ENCODE measurements at places on chromosomes 1 and 21.

GRCh38 chr21:19228226-19228625 is 824.6 kb upstream of the TMPRSS15 start:
- DNase-seq = no peak

DNA sequence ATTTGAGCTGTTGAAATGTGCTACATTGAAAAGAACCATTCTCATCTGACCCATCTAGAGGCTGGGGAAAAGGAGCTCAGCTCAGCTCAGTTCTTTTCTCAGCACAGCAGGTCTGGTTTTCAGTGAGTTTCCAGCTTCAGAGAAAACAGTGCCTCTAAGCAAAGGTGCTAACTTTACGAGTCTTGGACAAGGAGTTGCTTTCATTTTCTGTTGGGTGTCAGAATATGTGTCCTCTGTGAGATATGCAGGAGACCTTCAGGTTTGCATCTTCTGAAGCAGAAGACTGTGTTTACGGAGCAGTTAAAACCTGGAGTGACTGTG is 321.3 kb upstream of the USP24 start:
- no peak for DNase-seq

DNA sequence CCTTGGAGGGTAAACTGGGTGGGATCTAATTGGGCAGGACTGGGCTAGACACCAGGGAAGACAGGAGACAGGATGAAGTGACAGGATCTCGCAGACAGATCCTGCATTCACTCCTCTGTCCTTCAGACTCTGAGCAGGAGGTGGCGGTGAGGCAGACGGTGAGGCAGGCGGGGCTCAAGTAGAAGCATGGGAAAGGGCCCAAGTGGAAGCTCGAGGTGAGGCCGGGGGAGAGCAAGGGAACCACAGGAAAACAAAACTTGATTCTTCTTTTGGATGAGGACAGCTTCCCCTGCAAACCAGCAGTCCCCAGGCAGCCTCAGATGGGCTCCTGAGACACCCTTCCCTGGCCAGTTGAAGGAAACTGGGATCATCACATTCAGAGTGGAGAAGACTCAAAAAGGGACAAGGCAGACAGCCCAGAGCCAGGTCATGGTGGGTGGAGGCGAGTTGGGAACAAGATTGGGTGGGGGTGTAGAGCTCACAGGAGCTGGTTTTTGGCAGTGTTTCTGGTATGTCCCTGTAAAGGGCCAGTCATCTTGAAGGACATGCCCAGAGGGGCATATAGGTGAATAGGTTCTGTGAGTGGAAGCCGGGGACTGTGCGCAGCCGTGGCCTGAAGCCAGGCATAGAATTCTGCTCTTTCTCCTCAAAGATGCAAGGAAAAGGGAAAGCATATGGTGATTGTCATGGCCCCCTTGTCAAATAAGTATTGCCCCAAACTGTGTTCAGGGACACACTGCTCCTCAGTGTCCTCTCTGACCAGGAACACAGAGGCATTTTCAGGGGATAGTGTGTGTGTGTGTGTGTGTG is 18.0 kb downstream of the INKA2 start:
- DNase-seq = no peak

- no peak for DNase-seq
Observed at GRCh38 chr1:217712925-217713597, 81.9 kb downstream of the SPATA17 start.

DNA sequence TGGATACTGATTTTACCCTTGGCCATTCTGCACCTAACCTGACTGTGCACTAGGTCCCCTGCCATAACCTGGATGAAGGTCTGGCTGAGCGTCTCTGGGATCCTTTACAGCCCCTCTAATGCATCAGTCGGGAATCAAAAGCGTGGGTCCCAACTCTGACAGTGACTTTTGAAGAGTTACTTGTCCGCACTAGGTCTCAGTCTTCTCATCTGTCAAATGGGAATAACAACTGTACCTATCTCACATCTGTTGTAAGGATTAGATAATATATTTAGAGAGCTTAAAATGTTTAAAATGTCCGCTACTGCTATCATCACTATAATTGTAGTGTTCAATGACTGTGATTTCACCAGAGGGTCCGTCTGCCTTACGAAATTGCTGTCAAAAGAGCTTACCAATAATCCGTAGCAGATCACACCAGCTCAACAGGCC is 746 bp downstream of the TADA1 start:
- DNase-seq = no peak

GRCh38 chr21:44691686-44692085 is 5.3 kb upstream of the KRTAP10-12 start:
- no peak for DNase-seq

DNA sequence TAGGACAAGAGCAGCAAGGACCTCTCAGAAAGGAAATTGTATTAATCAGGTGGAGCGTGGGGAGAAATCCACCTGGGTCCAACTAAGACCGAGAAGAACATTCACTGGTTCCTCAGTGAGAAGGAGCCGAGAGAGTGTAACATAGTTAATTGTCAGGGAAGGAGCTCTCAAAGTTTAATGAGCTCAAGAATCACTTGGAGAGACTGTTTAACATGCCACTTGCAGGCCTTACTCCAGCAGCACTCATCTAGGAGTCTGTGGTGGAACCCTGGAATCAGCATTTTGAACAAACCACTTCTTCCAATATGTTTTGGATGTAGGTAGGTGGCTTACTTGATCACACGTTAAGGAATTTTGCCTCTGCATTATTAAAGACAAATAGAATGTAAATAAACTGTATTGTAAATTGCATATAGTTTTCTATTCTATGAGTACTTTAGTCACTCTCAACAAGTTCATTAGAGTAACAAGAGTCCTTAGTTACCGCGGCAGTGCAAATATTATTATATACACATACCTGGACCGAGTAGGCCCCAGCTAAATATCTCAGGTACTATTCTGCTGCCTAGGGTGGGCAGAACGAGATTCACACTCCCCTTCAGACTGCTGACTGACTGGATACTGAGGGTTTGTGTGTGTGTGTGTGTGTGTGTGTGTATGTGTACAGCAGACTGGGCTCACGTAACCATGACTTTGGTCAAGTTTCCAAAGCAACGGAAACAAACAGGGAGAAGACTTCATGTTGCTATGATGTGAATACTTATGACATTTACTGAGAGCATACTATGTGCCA is 203.2 kb upstream of the USP24 start:
- no peak for DNase-seq

DNA sequence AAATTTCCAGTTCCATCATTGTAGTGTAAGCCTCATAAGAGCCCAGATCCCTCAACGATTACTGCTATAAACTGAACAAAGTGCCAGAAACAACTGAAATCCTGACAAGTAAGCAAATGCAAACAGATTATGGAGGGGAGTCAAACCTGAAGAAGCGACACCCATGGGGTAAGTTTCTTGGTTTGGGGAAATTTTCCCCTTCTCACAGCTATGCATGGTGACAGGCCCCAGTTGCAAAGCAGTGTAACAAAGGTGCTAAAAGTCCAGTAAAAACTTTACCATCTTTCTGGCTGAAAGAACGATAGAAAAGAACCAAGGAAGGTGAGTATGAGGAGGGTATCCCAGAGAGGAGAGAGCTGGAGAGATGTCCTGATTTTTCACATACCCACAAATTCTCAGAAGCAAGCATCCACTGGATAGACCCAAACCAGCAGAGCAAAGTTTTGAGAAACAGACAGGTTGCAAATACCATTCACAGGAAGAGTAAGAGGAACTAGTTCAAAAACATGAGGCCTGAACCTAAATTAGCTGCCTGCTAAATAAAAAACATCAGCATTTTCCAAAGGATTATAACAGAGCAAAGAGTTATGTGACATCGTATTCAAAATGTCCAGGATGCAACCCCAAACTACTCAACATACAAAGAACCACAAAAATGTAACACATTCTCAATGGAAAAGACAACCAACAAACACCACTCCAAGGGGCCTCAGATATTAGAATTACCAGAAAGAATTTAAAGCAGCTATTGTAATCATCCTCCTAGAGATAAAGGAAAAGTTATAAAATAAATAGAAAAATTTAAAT is 14.5 kb downstream of the SCYL3 start:
- DNase-seq = no peak

DNA sequence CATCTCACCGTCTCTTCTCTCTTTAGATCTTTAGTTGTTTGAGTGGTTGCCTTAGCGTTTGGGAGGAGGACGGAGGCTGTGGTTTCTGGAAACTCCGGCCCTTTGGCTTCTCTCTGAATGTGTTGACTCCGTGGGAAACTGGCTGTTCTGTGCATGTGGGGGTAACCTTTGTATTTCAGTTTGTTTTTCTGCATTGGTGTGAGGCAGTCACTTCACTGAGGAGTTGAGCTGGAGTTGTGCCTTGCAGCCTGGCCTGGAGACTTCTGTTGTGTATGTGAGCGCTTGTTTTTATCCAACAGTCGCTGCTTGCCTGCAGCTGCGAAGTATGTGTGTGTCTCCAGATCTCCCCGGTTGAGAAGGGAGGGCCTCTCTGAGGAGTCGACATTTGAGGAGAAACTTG is 33.6 kb downstream of the CLDN14 start:
- no peak for DNase-seq

- DNase-seq = no peak
Observed at GRCh38 chr1:100359139-100359538, 6.8 kb downstream of the CDC14A start.

GRCh38 chr1:114585231-114585630 is 3.8 kb upstream of the BCAS2 start:
- no peak for DNase-seq

DNA sequence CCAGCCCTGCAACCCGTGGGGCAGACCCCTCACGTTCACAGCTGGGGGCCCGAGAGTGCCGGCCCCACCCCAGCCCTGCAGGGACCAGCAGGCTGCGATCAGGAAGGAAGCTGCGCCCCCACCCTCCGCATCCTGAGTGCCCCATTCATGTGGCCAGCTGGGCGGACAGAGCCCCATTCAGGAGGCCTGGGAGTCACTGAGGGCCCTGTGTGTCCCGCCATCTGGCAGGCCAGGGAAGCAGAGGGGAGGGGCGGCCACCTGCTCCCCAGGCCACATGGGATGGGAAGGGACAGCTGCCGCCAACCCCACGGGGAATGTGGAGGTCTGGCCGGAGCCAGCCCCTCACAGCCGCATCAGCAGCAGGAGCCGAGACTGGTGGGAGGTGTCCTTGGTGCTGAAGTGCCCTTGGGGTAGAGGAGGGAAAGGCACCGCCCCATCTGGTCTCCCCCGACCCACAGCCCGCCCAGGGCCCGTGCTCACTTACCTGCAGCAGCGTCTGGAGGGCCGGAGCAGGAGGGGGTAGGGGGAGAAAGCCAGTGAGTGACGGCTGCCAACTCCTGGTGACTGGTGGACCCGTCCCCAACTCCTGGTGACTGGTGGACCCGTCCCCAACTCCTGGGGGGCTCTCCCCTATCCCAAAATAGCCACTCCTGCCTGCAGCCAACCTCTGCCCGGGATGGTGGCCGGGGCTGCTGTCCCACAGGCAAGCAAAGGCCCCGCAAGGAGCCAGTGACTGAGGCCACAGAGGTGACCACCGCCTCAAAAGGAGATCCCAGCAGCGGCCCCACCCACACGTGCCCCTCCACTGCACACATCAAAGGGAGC is 8.7 kb downstream of the ACAP3 start:
- no peak for DNase-seq

GRCh38 chr1:41564741-41565475 is 80.4 kb upstream of the EDN2 start:
- DNase-seq = no peak

GRCh38 chr1:95007687-95008086 is 65.1 kb downstream of the ALG14 start:
- DNase-seq = no peak

GRCh38 chr1:205751036-205751651 is 1.2 kb upstream of the NUCKS1 start:
- no peak for DNase-seq

GRCh38 chr1:167148421-167148820 is 54.5 kb downstream of the STYXL2 start:
- DNase-seq = no peak

DNA sequence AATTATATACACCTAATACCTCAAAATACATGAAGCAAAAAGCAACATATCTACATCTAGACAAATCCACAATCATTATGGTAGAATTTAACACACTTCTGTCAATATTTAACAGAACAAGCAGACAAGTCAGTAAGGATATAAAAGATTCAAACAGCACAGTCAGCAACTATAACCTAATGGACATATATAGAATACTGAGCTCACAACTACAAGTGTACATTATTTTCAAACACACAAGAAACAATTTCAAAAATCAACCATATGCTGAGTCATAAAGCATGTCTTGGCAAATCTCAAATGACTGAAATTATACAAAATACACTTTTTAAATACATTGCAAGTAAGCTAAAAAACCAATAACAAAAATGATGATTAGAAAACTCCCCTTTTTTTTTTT is 178.0 kb downstream of the TOMM20 start:
- DNase-seq = no peak

GRCh38 chr1:22806584-22806983 is 95.9 kb downstream of the EPHB2 start:
- DNase-seq = no peak

DNA sequence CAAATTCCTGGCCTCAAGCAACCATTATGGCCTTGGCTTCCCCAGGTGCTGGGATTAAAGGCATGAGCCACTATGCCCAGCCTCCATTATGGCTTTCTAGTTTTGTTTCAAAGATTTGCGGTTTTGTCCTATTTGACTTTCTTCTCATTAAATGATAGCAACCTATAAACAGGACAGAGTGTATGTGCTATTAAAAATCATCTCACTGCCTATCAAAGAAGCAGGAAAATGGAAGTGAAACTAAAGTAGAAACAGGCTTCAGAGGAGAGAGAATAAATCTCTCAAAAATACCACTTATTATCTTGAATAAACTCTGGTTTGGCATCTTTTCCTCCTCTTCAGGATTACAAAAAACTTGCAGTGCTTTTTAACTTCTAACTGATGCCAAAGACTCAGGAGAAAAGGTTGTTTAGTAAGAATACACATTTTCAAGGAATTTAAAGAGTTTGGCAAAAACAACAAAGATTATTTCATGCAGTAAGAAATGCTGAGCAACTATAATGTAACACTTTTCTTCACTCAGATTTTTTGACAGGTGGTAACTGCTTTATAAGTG is 28.7 kb downstream of the ACBD3 start:
- no peak for DNase-seq

GRCh38 chr1:33292726-33293340 is 28.1 kb downstream of the A3GALT2 start:
- DNase-seq = no peak
